ENCODE measurements at places on chromosomes 4 and X.

- no peak for DNase-seq
Measured at GRCh38 chrX:153761863-153762262, 2.2 kb upstream of the PLXNB3 start.

DNA sequence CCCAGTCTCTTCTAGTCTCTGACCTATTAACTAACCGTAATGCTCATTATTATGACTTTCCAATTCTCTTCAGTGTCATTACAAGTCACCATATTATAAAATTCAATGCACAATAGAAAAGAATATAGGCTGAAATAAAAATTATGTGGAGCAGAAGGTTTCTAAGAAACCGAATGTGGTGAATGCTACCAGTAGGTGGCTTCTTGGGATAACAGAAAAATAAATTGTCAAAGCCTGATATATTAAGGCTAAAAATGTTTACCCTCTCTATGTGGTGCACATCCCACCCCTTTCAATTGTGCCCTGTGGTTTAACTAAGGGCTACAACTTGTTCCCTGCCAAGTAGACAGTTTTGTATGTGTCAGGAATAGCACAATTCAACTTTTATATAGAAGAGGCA, 624.6 kb upstream of the TECRL start:
- no peak for DNase-seq

- DNase-seq, result no peak
Measured at GRCh38 chrX:80120335-80120734, 105.8 kb downstream of the TBX22 start.

DNA sequence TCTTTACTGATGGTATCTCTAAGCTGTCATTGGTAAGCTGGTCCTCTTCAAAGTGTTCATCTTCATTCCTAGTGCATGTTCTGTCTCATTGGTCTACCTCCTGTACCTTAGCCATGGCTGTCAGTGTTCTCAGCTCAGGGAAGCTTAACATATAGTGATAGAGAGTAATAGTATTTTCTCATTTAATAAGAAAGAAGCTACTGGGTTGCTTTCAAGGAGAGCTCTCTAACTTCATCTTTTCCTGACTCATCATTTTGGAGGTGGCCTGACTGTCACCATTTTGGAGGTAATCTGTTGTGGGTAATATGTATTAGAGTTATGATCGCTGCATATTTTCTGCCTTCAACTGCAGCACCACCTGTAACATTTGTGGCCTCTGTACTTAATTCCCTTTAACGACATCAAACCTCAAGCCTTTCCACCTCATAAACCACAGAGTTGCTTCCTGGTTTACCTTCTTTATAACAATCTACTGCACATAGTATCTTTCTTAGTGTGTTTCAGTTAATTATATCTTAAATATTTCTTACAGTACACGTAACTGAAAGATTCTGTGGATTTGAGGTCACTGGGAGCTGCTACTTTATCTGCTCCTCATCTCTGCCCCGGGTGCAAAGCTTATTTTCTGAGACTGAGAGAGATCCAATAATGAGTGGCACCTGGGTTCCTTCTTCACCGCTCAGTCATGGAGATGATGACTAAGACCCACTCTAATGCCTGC, 474.0 kb upstream of the TECRL start:
- no peak for DNase-seq

- no peak for DNase-seq
Measured at GRCh38 chr4:168574581-168575295, 77.9 kb downstream of the PALLD start.

DNA sequence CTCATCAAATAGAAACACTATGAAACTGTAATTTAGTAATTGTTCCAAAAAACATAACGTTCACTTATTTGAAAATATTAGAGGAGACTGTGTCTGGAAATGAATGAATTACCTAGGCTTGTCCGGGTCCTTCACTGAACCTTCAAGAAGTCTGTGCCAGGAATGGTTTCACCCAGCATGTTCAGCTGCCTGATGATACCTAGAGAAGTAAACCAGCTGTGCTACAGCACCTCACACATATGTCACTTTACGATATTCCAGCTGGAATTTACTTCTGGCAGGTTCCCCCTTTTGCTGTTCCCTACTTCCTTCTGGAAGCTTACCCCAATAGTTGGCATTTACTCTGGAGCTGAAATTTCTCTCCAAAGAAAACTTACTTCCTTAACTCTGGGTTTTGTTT, 906.5 kb downstream of the FAT4 start:
- no peak for DNase-seq

DNA sequence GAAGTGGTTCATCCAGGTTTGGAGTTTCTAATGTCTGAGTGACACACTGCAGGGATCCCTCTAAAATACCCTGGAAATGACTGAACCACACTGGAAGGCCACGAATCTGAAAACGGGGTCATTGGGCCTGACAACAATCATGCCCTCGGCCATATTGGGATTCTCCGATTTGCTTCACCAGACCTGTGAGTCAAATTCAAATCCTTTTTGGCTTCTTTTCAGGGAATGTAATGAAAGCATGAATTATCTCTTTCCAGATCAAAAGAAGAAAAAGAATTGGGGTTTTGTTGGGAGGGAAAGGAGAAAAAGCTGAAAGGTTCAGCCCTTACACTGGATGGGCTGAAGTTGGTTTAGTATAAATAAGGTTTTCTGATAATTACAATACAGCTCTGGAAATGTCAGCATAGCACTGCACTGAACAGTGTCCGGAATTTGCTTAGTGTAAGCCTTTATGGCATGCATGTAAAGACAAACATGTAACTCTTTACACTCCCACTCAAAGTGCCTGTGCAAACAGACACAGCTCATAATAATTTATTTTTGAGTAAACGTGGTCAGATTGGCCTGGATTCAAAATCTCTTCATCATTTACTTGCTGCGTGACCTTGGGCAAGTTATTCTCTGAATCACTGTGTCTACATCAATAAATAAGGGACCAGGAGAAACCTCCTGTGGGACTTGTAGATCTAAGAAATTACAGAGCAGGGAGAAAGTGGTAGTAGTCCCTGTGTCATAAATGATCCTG, 21.4 kb downstream of the CT47C1 start:
- no peak for DNase-seq

- no peak for DNase-seq
Measured at GRCh38 chr4:5718411-5718810, 7.4 kb downstream of the EVC start.

- no peak for DNase-seq
Measured at GRCh38 chr4:10773010-10773409, 88.4 kb upstream of the CLNK start.

DNA sequence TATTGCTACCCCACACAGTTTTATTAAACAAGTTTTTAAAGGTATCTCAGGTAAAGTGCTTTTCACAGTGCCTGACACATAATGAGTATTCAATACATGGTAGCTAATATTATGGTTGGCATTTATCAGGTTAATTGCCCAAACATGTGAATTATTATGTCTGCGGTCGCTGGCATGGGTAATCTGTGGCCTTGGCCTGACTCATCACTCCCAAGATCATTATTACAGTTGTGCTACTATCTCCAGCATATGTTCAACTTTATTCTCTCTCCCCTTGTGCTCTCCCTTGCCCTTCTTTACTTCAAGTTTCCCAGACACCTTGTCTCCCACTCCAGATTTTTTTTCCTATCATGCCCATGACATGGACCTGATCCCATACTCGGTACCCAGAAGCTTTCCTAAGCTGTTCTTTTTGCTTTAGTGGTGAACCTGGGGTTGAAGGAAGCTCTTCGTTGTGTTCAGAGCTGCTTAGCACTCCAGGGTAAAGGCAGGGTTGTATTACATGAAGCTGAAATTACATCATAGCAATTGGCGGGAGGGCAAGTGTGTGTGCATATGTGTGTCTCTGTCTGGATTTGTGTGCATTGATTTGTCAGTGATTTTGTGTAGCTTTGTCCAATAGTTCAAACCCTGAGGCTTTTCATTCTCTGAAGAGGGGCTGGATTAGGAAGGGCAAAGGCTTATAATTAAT, 176.5 kb upstream of the NRK start:
- DNase-seq, result no peak

DNA sequence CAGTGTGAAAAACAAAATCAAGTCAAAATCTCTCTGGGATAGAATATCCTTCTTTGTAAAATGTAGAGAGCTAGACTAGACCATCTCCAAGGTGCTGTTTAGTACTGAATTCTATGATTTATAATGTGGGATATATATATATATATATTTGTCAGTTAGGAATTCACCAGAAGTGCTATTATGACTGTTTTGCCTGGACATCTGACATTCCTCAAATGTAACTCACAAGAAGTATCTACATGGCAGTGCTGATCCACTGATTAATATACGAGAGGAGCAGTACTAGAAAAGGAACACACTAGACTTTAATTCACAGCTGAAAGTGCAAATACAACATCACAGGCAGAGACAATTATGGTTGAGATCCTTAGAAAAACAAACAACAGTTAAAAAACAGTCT, 208.9 kb downstream of the GBA3 start:
- no peak for DNase-seq

DNA sequence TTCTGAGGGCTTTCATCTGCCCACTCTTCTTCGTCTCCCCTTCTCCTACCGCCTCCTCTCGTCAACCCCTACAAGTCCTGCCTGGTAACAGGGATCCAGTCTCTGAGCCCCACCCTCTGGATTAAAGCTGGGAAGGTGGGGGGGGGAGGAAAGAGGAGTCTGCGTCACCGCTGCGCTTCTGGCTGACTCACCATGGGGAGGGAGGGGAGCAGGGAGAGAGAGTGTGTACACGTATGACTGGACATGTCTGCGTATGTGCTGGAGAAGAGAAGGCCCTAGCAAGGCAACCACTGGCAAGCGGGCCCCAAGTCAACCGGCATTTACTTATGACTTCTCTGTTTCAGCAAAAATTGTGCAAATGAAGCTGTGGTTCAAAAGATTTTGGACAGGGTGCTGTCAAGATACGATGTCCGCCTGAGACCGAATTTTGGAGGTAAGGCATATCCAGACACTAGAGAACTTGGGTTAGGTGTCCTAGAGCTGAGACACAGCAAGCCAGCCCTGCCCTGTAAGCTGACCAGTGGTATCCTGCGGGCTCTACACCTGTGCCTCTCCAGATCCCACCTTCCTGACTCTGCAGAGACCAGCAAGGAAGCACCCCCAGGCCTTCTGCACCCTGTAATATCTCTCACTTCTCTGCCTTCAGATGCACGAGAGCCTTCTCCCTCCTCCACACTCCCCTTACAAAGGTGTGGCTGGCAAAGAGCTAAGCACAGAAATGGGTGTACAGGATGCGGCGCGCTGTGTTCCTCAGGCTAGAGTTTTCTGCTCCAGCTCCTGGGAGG, 2.5 kb downstream of the GABRQ start:
- no peak for DNase-seq

Data from cortex of kidney (tissue), 1 donor.